ENCODE measurements at places on chromosomes 6 and 20. TPM values are rescaled to one million over a fixed set of nuclear protein-coding genes. Genes with fewer than 3 reads are reported as not detected.

- no peak for DNase-seq
Observed at GRCh38 chr6:93453956-93454355, 34.6 kb upstream of the EPHA7 start.

DNA sequence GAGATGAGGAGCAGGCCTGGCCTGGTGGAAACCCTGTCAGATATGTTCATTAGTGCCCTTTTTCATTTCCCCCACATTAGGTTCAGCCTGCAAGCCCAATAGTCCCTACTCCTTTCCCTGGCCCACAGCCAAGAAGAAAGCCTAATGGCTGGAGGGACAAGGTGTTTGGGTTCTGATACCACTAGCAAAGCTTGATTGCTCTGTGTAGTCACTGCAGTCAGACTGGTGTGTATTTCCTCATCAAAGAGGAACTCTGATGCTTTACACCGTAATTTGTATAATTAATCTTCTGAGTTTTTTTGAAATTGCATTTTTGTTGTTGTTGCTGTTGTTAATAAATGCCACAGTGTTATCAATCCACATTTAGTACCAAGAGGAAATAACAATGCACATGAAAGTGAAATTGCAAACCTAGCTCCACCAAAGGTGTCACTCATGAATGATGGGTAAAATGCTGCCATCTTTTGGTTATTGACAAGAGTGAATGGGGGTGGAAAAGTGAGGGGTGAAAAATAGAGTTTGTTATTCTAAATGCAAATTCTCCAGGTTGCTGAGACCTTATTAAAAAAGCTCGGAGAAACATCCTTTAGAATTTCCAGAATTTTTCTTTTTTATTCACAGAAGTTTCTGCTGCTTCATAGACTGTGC lies 320.2 kb upstream of the POU3F2 start:
- DNase-seq = no peak

GRCh38 chr6:21831521-21832291 lies 238.2 kb downstream of the SOX4 start:
- DNase-seq = no peak

The RNF39 gene
- total RNA-seq = 3.1 TPM

DNA sequence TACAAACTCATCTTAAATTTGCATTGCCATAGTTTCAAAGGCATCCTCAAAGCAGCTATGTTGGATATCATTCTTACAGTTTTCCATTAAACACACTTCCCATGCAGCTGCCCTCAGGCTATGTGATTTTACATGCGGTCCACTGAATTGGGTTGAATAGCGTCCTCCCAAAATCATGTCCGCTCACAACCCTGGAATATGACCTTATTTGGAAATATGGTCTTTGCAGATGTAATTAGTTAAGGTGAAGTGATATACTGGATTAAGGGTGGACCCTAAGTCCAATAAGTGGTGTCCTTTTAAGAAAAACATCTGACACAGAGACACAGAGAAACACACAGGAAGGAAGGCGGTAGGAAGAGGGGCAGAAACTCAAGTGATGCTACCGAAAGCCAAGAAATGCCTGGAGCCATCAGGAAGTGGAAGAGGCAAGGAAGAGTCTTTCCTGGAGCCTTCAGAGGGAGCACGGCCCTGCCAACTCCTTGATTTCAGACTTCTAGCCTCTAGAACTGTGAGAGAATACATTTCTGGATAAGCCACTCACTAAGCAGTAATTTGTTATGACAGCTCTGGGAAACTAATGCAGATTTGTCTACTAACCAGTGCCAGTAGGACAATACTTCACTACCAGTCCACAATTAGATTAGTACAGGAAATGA lies 42.7 kb upstream of the NHSL1 start:
- no peak for DNase-seq

- no peak for DNase-seq
Observed at GRCh38 chr6:135228486-135228885, 47.4 kb downstream of the MYB start.

The PGC gene
- total RNA-seq = 0.94 TPM

Data from ovary (tissue), 10 donors.